Stimulated activated CD4-positive, alpha-beta T cell treated with anti-CD3 and anti-CD28 coated beads, TNF-alpha, amount 100 ng/mL, for 1 hour (primary cell): ENCODE measurements at places on chromosomes 11 and 22.

- no peak for DNase-seq
These were observed 44.1 kb downstream of the MMP20 start for GRCh38 chr11:102581066-102581465.

DNA sequence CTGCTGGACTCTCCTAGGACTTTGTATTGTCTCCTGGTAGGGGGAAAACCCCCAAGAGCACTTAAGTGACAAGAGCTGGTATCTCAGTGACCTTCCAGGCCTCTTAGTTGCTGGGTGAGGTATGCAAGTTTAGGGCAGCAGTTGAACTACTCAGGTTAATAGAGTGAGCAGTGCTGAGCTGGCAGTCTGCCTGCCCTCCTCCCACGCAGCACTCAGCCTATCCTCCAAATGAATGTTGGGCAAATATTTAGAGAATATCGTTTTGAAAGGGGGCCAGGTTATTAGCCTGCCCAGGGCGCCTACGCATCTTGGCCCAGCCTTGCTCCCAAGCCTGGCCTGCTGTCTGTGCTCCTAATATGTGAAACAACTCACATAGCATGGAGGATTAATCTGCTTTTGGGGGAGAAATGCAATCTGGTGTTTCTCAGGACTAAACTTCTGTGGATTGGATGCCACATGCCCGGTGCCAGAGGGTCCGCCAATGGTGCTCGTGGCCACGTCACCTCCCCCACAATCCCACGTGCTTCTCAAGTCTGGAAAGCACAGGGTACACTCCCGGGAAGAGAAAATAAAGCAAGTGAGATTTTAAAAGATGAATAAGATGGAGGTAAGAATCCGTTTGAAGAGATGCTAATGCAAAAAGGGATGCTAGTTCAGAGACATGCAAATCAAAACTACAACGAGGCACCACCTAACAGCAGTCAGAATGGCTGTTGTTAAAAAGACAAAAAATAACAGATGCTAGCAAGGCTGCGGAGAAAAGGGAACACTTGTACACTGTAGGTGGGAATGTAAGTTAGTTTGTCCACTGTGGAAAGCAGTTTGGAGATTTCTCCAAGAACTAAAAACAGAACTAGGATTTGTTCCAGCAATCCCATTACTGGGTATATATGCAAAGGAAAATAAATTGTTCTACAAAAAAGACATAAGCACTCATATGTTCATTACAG is 67.7 kb downstream of the SPON1 start:
- no peak for DNase-seq

GRCh38 chr11:32894921-32895320 is 2.3 kb downstream of the QSER1 start:
- DNase-seq = no peak

GRCh38 chr22:21632237-21632895 is at the start of gene CCDC116:
TSS of gene CCDC116 (plus strand) at chr22:21632760. CDS start at chr22:21633182, 422 bp downstream.
- DNase-seq = peak; percentile 31

DNA sequence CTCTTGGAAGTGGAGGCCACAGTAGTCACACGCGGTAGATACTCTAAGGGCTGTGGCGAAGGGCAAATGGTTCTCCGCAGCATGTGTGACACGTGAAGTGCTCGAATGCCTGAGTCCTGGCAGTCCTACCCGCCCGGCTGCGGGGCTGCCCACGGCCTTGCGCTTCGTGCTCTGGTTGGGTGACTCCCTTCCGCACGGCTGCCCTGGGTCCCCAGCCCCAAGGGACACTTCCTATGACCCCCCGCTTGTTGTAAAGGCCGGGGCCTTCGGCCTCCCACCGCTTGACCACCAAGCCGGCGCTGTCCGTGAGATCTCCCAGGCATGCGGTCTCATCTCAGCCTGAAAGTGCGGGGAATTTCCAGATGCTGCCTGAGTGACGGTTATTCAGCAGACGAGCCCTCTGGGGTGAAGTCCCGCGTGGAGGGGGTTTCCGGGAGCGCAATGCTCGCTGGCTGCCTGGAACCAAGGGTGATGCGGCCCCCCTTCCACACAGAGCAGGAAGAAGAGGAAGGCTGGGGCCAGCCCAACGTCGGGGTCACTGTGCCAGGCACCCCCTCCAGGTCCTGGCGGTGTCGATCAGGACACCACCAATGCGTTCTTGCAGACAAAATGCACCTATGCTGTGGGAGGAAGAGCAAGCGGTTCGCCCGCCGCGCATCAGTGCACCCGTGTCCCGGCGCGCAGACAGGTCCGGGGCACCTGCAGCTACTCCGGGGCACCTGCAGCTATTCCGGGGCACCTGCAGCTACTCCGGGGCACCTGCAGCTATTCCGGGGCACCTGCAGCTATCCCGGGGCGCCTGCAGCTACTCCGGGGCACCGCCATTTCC is 171.2 kb downstream of the OPCML start:
- DNase-seq = no peak

DNA sequence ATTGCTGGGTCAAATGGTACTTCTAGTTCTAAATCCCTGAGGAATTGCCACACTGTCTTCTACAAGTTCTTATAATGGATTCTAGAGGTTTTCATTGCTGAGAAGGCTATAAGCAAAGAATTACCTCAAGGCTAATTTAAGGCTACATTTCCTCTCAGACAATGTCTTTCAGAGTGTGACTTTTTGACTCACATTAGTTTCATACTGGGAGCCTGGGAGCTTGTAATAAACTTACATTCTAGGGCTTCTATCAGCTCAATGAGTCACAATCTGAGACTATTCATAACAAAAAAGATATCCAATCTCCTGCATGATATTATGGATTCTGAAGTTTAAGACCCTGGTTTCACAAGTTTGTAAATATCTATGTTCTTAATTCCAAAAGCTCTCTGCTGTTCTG is 408.7 kb downstream of the LRRC4C start:
- no peak for DNase-seq

- no peak for DNase-seq
These were observed 13.2 kb upstream of the CSF2RB start for GRCh38 chr22:36900225-36900624.
